ENCODE measurements at places on chromosomes 1 and 21.

- DNase-seq, result no peak
Observed at GRCh38 chr1:93483200-93483599, 35.3 kb downstream of the FNBP1L start.

GRCh38 chr1:196148367-196148970 is 459.8 kb downstream of the KCNT2 start:
- DNase-seq, result no peak

GRCh38 chr1:205926213-205926612 is 17.0 kb downstream of the SLC26A9 start:
- DNase-seq, result no peak

DNA sequence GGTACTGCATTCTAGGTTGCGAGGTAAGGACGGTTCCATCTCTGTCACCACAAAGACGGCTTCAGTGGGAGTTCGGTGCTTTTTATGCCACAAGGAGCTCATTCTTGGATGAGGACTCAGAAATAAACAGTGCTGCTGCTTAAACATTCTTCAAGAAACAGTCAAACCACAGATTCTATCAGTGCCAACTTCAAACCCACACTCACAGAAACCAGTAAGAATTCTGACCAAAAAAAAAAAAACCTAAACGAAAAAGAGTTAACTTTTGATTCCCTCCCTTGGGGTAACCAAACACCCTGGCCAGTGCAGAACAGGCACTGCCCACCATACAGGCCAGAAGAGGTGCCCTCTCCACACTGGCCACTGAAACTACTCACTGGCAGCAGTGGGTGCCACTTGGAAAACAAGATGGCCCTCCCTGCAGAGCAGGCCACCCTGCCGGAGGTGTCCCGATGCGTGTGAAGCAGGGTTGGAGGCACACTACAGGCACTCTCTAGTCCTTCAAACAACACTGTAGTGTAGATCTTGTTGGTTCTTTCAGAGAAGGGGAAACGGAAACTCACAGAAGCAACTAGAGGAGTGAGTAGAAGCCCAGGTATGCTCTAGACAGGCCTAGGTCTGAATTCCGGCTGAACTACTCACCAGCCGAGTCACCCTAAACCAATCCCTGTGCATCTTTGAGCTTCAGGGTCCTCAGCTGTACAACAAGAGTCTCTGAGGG is 87.3 kb upstream of the TLR5 start:
- DNase-seq, result no peak

GRCh38 chr1:14292520-14292919 is 306.0 kb upstream of the KAZN start:
- no peak for DNase-seq

GRCh38 chr1:90339811-90340210 is 344.9 kb downstream of the ZNF326 start:
- no peak for DNase-seq

DNA sequence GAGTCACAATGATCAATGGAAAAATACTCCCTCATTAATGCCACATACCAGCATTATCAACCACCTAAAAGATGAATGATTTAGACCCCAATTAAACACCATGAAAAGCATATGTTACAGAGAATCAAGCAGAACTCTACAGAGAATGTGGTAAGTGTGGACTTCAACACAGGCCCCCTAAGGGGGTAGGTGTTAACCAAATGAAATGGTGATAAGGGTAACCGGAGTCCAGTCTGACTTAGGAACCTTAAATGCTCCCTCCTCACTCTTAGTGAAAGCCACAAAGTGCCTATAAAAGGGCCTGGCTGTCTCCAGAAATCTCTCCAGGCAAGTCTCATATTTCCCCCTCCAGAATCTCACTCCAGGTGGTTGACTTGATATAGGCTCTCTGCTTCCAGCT is 149.2 kb upstream of the FOXD3 start:
- no peak for DNase-seq
